ENCODE measurements at places on chromosomes 2 and 18. TPM values are rescaled to one million over a fixed set of nuclear protein-coding genes. Genes with fewer than 3 reads are reported as not detected.

Gene FAM110C
- 2.0 TPM for polyA plus RNA-seq

Gene NTSR2
- 1.7 TPM for polyA plus RNA-seq

Gene CNDP1
- 2.3 TPM for polyA plus RNA-seq

Gene NEU2
- not detected for polyA plus RNA-seq

Gene CNOT9
- polyA plus RNA-seq: 29.0 TPM

Gene ZSWIM2
- polyA plus RNA-seq: not detected

Gene LIPG
- polyA plus RNA-seq: not detected

Gene SLC4A5
- not detected for polyA plus RNA-seq

Gene REG1A
- polyA plus RNA-seq: not detected

Gene UGT1A10
- not detected for polyA plus RNA-seq

Gene FZD7
- polyA plus RNA-seq: 3.3 TPM

Gene ADD2
- 5.4 TPM for polyA plus RNA-seq

Gene POTEI
- polyA plus RNA-seq: 0.67 TPM

Gene ANKRD23
- 2.2 TPM for polyA plus RNA-seq

Data from Purkinje cell (primary cell).